ENCODE measurements at places on chromosomes 6 and 20.

DNA sequence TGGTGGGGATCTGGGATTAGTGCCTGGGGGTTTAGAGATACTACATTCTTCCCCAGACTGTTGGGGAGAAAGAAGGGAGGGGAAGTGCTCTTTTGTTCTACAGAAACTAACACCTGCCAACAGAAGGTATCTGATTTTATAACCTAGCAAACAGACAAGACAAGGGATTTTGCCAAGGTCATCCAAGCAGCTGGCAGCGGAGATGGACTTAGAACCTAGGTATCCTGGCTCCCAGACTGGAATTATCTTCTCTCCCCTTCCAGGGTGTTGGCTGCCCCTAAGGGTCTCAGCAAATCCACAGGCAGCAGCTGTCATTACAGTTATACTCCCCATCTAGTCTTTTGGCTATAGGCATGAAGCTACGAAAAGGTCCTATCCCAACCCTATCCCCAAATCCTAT is 8.4 kb downstream of the SDC4 start:
- DNase-seq = no peak

DNA sequence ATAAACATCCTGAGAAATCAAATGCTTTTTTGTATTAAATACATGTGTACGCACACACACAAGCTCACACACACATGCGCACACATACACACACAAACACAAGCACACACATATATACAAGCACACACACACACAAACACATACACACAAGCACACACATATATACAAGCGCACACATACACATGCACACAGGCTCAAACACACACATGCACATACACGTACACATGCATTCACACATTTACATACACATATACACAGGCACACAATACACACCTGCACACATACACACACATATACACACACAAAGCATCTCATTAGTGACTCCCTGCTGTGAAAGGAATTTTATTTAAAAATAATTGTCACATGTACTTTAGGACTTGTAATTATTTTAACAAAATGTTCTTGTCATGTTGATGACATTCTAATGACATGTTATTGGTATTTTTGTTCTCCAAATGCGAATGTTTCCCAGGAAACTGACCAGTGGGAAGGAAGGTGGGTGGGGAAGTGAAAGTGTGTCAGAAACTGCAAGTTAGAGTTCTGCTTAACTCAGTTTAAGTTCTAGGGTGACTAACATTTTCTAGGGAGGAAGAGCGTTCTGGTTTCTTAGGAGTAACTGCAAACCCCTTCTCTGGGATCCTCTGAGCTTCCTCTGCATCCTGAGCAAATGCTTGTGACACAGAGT is 113.9 kb upstream of the ZNF217 start:
- DNase-seq = no peak

DNA sequence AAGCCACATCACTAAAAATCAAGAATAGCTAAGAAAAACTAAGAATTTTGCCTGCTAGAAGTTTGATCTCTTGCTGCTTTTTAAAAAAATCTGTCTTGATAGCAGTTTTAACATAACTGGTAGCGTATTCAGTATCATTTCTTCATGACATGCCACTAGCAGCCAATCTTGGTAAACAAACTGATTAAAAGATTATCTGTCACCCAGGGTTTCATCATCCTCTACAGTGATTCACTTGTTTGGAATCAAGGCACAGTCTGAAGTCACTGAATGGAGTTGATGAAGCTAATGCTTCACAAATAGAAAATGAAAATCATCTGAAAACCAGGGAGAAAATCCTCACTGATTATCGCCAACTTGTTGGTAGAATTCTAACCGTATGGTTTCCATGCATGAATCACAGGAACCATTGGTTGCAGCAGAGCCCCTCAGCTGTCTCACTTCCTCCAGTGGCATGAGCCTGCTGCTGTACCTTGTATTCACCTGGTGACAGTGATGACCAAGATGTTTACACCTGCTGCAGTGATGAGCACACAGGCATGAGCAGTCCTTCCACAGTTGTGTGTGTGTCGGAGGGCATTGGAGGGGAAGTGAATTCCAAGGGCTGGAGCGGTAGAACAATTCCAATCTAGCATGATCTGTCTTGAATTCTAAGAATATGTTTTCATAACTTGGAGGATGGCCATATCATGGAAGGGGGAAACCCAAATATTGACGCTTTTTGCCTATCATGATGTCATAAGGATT is 275.0 kb downstream of the KHDC1L start:
- DNase-seq = no peak

GRCh38 chr6:45187836-45188235 is 140.3 kb upstream of the RUNX2 start:
- no peak for DNase-seq

- no peak for DNase-seq
Measured at GRCh38 chr20:41508335-41508734, 109.8 kb downstream of the CHD6 start.

GRCh38 chr6:15411766-15412165 is 165.9 kb downstream of the JARID2 start:
- no peak for DNase-seq

DNA sequence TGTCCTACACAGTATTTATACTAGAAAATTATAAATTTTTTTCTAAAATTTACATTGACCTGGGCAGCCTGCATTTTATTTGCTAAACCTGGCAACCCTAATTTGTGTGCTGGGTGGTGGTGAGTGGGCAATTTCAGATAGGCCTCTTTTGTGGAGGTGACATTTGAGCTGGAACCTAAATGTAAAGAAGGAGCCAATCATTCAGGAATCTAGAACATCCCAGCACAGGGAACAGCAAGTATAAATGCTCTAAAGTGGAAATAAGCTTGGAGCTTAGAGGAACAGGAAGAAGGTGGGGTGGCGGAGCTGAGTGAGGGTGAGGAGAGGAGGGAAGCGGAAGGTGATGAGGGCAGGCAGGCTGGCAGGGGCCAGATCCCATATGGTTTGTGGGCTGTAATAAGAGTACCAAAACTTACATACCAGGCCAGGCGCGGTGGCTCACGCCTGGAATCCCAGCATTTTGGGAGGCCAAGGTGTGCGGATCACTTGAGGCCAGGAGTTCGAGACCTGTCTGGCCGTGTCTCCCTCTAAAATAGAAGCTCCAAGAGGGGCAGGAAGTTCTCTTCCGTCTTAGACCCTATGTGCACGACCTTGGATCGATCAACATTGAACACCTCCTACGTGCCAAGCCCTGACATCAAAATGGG is 549 bp upstream of the CSE1L start:
- peak; percentile 41 for DNase-seq

DNA sequence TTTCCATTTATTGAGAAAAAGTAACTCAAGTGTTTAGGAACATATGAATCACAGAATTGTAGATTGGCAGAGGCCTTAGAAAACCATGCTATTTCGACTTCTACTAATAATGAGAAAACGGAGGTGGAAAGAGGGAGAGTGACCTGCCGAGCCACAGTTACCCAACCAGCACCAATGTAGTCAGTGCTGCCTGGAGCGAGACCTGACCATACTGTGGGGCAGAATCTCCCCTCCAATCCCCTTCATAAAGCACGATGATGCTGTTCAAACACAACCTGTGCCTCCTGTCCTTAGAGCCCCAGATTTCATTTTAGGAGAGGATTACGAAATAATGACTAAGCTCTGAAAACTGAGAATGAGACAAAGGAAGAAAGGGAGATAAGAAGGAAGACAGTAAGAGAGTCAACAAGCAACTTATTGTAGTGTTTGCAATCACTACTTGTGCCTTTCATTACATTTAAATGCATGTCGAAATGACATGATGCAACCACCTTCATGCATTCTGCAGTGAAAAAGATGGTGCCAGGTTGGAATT is 70.6 kb downstream of the ATXN1 start:
- no peak for DNase-seq

DNA sequence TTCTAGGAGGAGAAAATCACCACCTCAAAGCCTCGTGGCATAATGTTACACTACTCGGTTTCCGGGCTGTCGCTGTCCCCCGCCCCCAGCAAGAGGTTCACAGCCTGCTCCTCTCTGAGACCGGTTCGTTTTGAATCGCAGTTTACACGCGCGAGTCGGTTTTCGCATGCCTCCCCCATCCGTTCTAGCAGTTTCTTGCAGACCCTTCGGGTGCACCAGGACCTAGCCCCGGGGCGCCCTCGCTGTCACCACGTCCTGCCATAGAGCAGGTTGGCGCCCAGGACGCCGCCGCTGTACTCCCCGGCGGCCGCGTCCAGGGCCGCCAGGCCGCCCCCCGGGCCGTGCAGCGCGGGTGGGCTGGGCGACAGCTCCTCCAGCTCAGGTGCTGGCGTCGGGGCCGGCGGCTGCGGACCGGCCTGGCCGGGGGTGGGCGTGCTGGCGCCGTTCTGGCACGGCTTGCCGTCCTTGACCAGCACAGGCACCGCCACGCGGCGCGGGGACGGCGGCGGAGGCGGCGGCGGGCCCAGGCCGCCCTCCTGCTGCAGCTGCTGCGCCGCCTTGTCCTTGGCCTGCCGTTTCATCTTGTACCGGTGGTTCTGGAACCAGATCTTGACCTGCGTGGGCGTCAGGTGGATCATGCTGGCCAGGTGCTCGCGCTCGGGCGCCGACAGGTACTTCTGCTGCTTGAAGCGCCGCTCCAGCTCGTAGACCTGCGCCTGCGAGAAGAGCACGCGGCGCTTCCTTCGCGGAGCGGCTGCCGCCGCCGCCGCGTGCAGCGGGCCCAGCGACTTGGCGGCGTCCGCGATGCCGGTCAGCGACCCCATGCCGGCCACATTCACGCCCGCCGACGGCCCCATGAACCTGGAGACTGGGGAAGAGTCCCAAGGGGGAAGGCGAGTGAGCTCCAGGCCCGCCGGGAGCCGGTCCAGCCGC is 1.4 kb downstream of the NKX2-4 start:
- DNase-seq = no peak

DNA sequence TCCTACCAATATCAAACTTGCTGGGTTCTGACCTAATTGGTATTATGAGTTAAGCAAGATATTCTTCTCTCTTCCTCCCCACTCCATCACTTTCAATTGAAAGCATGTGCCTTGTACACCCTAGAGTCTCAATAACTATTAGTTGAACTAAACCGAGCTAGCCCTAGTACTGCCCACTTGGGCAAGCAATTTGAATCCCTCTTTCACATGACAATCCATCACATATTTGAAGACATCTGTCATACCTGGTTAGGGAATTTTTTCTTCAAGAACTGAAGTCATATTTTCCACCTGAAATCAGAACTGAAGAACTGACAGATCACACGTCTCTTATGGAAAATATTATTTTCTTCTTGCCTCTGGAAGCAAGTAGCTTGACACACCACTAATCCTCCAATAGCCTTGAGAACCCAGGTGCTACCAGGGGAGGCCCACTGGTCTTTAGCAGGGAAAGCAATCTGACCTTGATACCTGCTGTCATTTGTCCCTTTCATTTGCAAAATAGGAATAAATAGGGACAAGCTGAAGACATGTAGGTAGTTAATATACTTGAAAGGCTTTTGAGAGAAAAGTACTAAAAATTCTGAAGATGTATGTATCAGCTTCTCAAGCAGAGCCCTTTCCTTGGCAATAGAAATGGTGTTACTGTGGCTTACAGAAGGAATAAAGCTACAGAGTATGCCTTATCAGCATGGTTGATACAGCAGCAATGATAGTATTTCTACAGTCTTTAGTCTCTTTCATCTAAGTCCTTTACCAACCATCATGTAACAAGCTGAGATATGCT is 71.4 kb downstream of the GJA10 start:
- no peak for DNase-seq

DNA sequence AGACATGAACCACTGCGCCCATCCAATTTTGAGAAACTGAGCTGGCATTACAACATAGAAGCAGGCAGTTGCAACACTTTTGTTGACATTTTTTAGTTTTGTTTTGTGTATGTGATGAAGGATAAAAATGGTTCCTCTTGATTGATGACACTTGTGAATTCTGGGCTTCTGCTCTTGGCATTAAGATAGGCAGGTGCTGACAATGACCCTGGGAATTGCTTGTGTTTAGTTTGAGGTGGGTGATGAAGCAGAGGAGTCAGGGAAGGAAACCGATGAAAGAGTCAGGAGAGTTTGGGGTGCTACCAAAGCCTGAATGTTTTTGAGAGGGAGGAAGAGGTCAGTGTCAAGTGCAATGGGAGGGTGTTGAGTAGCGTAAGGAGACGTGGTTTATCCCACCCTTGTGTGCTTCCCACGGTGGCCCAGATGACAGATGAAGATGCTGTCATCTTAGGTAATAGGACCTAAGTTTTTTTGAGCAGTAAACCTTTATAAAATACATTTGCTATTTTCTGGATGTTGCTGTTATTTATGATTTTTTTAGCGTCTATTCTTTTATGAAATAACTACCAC is 19.4 kb downstream of the CDS2 start:
- no peak for DNase-seq

DNA sequence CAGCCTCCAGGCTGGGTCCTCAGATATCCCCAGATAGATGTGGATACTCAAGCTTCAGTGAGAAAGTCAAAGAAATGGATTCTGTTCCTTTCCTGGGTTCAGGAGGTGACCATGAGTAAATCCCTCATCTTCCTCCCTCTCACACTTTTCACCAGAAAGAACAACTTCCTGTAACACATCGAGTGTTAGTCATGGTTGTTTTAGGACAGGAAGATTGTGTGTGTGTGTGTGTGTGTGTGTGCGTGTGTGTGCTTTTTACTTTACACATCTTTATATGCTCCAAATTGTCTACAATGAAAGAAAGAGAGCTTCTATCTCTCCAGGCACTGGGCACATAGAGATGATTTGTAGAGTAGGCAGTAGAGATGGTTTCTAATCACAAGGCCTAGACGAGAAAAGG is 139.9 kb downstream of the TBXT start:
- no peak for DNase-seq

- no peak for DNase-seq
Measured at GRCh38 chr6:162100096-162100495, 627.5 kb downstream of the PRKN start.

DNA sequence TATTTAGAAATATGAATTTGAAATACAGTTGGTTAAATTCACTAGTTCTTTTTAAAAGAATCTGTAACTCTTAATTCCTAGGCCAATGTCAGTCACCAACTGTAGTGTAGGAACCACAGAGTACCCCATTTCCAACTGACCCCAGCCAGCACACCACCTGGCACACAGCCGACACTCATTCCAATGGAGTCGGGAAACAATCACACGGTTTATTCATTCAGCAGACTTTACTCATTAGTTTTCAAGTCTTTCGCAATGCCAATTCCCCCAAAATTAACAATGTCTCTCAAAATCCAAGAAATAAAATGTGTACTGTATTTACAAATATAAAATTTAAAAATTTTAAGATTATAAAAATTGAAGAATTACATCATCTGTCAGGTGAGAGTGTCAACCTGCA is 13.5 kb downstream of the ARG1 start:
- DNase-seq = no peak

GRCh38 chr6:35312807-35313206 is 15.2 kb downstream of the DEF6 start:
- no peak for DNase-seq

DNA sequence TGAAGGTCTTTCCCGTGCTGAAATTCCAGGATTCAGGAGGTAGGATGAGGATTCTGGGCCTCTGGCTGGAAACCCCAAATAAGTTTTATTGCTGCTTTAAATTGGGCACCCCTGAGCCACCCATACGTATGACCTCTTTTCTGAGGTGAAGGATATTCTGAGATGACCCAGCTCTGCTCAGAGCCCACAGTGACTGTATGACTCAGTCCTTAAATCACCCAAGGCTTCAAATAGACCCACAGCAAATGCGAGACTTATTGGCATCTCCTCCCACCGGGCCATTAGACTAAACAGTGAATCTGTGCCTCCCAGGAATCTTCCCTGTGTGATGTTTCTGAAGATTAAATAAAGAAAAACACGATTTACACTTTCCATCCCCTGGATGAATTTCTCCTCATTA is 9.5 kb downstream of the SIRPG start:
- no peak for DNase-seq

All from head of caudate nucleus (tissue), 42 donors.